NCI-H526 (cell line): ENCODE measurements at places on chromosomes 4 and X.

- no peak for DNase-seq
Observed at GRCh38 chrX:153573984-153574383, 25.0 kb downstream of the CCNQ start.

GRCh38 chr4:177960566-177960965 is 518.3 kb upstream of the AGA start:
- DNase-seq: no peak

DNA sequence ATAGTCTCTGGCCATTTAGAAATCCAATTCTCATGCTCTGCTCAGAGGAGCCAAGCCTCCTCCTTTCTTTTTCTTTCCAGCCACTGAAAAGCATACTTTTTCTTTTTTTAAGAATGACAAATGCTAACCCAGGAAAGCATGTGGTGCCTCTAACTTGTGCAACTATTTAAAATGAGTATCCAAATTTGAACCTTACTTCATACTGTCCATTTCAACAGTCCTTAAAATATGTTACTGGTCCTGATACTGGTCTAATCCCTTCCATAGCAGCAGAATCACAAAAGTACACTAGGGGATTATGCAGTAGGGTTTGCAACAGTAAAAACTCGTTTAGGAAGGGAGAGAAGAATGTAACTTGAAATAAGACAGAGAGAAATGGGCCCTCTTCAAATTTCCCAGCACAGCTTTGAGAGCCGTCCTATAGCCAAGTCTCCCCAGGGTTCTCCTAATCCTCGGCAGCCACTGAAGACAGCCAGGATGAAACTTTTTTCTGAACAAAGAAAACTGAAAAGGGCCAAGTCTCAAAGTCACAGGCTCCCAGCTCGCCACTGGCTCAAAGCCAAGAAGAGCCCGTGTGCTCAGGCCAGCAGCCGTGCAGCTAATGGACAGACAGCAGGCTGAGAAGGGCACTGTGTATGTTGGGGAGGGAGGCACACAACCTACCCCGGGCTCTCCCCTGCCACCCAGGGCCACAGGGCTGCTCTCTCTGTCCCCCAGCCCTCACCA is 39.5 kb downstream of the GPC4 start:
- DNase-seq: no peak

DNA sequence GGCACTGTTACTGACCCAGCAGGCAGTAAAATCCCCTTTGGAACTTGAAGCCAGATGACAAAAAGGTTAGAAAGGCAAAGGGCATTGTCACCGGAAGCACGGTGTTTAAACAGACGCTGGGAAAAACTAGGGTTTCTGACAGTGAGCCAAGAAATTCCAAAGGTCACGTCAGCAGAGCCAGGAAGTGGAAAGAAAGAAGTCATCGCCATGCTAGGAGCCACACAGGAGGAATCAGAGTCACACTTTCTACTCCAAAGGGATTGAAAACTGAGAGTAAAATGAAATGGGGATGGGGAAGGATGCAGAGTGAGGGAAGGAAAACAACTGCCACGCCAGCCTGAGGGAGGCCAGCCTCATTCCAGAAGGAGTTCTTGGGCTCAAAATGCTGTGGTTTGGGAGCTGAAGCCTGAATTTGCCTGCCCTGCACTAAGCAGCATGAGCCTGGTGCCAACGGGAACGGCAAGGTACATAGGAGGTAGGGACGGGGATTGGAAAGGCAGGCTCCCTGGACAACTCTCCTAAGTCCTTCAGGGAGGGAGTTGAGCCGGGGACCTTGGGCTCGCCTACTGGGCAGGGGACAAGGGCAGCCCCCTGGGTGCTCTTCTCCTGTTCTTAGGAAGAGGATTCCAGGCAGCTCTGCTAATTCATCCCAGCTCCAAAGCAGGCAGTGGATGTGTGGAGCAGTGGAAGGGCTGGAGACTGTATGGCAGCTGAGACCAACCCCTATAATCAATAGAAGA is 66.8 kb downstream of the SOWAHB start:
- no peak for DNase-seq

GRCh38 chr4:36011381-36011780 is 232.9 kb downstream of the ARAP2 start:
- no peak for DNase-seq

GRCh38 chr4:109576462-109576861 is 16.4 kb downstream of the MCUB start:
- DNase-seq: no peak

- no peak for DNase-seq
Observed at GRCh38 chrX:49257846-49258748, 6.4 kb downstream of the FOXP3 start.

- no peak for DNase-seq
Observed at GRCh38 chr4:75345423-75345822, 168.8 kb downstream of the RCHY1 start.

DNA sequence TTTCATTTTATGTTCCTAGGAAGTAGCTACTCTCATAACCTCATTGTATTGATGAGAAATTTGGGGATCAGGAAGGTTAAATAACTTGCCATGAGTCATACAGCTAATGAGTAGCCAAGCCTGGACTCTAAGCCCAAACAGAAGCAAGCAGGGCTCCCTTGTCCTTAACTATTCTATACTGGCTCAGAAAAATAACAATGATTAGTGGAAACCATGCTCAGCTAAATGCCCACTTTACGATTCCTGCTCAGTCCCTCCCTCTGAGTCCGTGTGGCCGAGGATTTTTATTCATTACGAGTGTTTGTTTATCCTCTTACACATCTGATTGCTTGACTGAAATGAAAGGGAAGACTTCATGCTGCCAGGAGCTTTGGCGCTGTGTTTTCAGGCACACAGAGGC is 100.9 kb downstream of the SLC34A2 start:
- DNase-seq: no peak

DNA sequence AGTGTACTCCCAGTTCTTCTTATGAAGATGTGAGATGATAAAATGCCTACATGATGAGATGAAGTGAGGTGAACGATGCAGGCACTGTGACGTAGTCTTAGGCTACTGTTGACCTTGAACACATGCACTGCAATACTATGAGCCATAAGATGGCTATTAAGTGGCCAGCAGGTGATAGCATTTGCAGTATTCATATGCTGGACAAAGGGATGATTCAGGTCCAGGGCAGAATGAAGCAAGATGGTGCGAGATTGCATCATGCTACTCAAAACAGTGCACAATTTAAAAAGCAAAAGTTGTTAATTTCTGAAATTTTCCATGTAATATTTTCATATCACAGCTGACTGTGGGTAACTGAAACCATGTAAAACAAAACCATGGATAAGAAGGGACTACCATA is 781.4 kb downstream of the PCDH18 start:
- DNase-seq: no peak

- no peak for DNase-seq
Observed at GRCh38 chr4:13905543-13905942, 278.0 kb upstream of the BOD1L1 start.

- DNase-seq: no peak
Observed at GRCh38 chr4:76011700-76012387, 4.5 kb upstream of the CXCL9 start.

- DNase-seq: no peak
Observed at GRCh38 chr4:9936129-9936644, 85.1 kb downstream of the SLC2A9 start.

DNA sequence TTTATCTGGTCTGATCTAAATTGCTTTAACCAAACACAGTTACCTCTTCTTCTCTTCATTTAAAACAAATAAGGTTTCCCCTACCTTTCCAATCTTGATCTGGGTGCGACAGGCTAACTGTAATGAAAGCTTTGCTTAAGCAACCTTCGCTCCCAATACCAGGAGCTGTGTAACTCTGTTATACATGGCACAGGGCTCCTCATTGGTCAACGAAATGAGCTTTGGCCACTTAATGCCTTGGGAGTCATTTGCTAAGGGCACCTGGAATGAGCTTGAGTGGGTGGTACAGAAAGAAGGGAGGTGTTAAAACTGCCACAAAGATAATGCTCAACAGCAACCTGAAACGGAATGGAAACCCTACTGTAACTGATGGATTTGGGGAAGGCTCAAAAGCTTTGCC is 140.5 kb downstream of the CHRNA9 start:
- DNase-seq: peak; percentile 34

DNA sequence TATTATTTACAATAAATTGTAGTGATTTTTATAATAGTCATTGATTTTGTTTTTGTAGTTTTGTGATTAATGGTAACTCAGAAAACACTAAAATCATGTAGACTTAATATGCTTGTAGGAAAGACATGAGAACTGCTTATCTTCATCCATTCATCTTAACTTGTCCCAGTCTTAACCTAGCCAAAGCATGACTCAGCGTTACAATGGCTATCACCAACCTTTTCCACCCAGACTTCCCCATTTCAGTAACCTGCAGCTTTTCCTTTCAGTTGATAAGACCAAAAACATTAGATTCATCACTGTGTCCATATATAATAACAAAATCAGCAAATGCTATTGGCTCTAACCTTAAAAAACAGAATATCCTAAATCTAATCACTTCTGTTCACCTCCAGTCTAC is 106.2 kb upstream of the KLF8 start:
- no peak for DNase-seq

- DNase-seq: no peak
Observed at GRCh38 chr4:11624370-11624769, 195.7 kb upstream of the HS3ST1 start.

DNA sequence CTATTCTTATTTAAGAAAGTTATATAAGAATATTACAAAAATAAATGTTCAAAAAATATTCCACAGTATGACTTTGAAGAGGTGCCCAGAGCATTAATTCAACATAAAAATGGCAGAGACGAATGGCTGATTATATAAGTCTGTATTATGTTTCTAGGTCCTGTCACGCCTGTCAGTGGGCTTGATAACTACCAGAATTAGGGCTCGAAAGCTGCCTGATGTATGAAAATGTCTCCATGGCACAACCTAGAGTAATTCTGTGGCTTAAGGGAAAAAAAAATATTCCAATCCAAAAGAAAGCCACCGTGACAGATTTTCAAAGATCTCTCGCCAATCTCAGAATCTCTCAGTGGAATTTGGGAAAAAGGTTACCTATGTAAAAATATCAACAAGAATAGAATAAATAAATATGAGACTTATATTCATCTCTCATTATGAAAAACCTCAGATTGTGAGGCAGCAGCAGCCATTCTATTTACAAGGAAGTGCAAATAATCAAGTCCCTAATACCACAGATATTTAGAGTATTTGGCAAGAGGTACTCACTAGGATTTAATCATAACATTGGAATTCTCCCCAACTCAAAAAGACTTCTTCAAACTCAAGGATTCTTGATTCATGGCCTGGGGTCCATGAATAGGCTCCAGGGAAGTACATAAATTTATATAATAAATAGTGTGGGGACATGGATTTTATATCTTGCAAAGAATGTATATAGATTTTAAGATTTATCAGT is 489.1 kb upstream of the INTU start:
- DNase-seq: no peak

DNA sequence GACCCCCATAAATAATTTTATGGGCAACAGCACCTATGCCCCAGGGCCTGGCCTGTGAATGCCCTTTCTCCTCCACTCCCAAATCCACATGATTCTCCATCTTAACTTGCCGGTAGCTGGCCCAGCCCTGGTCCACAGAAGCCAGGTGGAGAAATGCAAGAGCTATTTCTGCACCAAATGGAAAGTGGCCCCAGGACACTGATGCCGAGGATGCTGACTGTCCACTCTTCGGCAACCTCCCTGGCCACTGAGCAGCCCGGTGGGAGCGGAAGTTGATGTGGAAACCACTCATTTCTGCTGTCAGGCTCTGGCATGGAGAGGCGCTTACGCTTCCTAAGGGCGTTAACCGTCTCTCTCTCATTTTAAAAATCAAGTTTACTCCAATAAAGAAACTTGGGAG is 58.8 kb downstream of the JAKMIP1 start:
- DNase-seq: no peak

- no peak for DNase-seq
Observed at GRCh38 chr4:108255203-108255747, 86.5 kb upstream of the LEF1 start.

DNA sequence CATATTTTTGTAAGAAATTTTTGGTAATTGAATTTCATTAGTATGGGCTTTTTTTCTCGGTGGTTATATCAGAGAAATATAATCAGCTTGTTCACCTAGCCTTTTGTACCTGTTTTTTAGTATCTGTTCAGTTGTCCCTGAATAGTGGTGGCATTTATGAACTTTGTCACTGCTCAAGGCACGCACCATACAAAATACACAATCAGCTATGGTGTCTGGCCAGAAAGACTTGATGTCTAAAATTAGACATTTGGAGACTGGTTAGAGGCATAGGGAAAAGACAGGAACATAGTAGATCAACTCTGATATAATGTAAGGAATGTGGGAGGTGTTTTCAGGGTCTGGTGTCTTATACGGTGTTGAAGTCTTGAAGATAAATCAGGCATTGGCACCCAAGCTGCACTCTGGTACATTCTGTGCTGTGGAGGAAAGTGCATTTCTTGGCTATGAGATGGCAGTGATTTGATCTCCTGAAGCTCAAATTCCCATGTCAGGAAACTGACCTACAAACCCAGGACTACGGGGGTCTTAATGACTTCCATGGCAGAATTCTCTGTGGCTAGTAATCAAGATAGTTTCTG is 3.6 kb downstream of the ART3 start:
- no peak for DNase-seq

- DNase-seq: no peak
Observed at GRCh38 chrX:35150052-35150451, 207.5 kb downstream of the FAM47B start.

DNA sequence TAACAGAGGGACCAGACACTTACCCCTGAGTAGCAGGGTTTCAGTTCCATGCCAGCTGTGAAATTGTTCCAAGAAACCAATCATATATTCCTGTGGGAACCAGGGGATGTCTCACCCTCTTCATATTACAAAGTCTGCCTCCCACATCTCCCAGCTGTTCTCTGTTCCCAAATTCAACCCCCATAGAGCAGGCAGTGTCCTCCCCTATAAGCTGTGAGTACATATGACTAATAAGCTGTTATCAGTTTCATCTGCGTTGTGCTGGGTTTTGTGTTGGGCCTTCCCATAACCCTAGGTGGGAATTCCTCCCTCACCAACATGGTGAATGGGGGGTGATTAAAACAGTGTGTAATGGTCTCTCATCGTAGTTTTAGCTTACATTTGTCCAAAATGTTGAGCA is 41.0 kb downstream of the CEP44 start:
- DNase-seq: no peak

- no peak for DNase-seq
Observed at GRCh38 chr4:151993521-151993920, 232.7 kb upstream of the GATB start.

- DNase-seq: no peak
Observed at GRCh38 chr4:122739174-122739573, 6.7 kb downstream of the BBS12 start.

- no peak for DNase-seq
Observed at GRCh38 chrX:72141372-72142004, 9.8 kb upstream of the RTL5 start.

GRCh38 chr4:4704267-4704666 is 155.2 kb upstream of the MSX1 start:
- DNase-seq: no peak

GRCh38 chr4:126697748-126698147 is 935.0 kb upstream of the INTU start:
- no peak for DNase-seq

GRCh38 chr4:24404281-24404680 is 180.1 kb downstream of the DHX15 start:
- no peak for DNase-seq

GRCh38 chr4:146371812-146372211 is 149.9 kb downstream of the SLC10A7 start:
- DNase-seq: no peak

- no peak for DNase-seq
Observed at GRCh38 chrX:148070504-148070877, 89.4 kb downstream of the FMR1NB start.
